ENCODE measurements at places on chromosomes 16 and 17.
A peak's percentile ranks its signal among the peaks of the same experiment; 100 is the strongest.

GRCh38 chr17:56779898-56780777, 53.6 kb downstream of the C17orf67 start:
- peak; percentile 95 for DNase-seq

GRCh38 chr17:57645950-57646665, 99.0 kb downstream of the CCDC182 start:
- peak; percentile 43 for DNase-seq

- peak; percentile 61 for DNase-seq
Measured at GRCh38 chr17:30332057-30332542, 1.8 kb downstream of the TMIGD1 start.

GRCh38 chr17:69854225-69854780, 220.7 kb upstream of the KCNJ16 start:
- no peak for DNase-seq
